ENCODE measurements at places on chromosomes 2 and 18. TPM values are rescaled to one million over a fixed set of nuclear protein-coding genes. Genes with fewer than 3 reads are reported as not detected.

MOCOS gene
- total RNA-seq, result 2.6 TPM

CNDP1 gene
- total RNA-seq, result 0.59 TPM

SNORC gene
- 3.0 TPM for total RNA-seq

LIMS3 gene
- total RNA-seq, result 1.2 TPM

CERKL gene
- 0.23 TPM for total RNA-seq

MROH2A gene
- not detected for total RNA-seq

PIKFYVE gene
- 33.6 TPM for total RNA-seq

BBS5 gene
- total RNA-seq, result 9.0 TPM

GRCh38 chr2:237895544-237896506 lies 36.4 kb downstream of the RAMP1 start:
- DNase-seq, result no peak

DNA sequence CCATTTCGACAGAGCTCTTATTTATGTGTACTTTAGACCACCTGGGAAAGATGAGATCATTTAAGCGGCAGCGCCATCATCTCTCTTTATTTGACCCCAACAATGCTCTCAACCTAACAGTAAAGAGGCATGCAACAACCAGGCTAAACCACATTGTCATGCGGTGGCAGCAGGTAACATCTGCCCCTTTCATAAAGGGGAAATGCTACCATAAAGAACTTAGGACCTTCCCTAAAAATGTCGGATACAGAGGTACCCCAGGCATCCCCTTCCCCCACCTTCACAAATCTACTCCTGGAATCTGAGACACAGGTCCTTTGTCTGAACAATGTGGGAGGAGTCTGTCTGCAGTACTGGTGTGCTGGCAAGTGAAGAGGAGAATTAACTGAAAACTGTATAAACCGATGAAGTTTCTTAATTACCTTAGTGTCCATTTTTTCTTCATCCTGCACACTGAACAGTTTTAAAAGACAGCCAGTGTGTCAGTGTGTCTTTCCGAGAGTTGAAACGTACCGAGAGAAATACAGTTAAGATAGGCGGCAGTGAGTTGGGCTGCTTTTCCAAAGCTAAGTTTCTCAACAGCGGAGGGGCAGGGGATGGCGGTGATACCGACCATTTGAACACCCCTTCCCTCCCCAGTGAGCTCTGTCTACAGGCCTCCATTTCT lies 1.9 kb downstream of the MEX3C start:
- DNase-seq, result peak; percentile 17

- peak; percentile 38 for DNase-seq
Observed at GRCh38 chr18:70288171-70288850, 534 bp upstream of the SOCS6 start.

All from neural crest cell (in vitro differentiated cells).